T1000 (cell line): ENCODE measurements at places on chromosomes 3 and 15.
A peak's percentile ranks its signal among the peaks of the same experiment; 100 is the strongest.

DNA sequence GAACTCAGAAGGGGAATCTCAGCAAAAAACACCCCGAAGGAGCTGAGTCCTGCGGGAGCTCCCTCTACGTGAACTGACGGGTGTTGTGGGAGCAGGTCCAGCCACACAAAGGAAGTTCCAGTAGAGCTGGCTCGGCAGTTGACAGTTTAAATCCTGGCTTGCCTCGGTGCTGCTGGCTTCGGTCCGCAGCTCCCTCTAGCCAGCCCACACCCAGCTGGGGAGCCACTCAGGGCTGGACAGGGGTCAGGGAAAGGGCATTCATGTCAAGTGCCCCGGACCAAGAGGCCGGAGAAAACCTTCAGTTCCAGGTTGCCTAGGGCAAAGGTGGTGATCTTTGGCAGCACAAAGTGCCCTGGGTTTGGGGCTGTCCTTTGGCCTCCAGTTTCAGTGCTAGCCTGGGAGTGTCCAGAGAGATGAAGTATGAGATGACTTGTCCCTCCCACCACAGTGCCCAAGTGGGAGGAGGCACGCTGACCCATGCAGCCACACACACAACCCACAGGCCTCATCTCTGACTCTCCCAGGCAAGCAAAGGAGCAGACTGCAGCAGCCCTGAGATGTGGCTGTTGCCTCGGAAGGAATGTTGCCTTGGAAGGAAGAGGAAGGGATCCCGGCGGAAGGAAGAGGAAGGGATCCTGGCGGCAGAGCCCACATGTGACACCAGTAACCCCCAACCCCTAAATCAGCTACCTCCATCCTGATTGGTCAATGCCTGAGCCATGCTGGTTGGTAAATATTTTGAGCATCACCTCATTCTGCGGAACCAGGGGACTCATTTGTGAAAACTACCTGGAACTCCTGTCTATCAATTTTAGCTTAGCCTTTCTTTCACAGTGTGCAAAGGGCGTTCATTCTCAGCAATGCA lies 13.9 kb upstream of the ANPEP start:
- DNase-seq, result no peak

DNA sequence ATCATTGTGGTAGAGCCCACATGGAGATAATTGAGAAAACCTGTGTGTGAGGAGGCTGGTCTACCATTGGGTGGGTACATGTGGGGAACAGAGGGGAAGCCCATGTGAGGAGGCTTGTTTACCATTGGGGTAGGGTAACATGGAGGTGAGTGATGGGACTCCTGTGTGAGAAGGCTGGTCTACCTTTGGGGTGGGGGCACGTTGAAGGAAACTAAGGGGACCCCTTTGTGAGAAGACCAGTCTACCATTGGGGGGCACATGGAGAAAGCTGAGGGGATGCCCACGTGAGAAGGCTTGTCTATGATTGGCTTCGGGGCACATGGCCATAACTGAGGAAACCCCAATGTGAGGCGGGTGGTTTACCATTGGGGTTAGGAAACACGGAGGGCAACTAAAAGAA lies 158.5 kb downstream of the FBLN2 start:
- DNase-seq, result no peak

DNA sequence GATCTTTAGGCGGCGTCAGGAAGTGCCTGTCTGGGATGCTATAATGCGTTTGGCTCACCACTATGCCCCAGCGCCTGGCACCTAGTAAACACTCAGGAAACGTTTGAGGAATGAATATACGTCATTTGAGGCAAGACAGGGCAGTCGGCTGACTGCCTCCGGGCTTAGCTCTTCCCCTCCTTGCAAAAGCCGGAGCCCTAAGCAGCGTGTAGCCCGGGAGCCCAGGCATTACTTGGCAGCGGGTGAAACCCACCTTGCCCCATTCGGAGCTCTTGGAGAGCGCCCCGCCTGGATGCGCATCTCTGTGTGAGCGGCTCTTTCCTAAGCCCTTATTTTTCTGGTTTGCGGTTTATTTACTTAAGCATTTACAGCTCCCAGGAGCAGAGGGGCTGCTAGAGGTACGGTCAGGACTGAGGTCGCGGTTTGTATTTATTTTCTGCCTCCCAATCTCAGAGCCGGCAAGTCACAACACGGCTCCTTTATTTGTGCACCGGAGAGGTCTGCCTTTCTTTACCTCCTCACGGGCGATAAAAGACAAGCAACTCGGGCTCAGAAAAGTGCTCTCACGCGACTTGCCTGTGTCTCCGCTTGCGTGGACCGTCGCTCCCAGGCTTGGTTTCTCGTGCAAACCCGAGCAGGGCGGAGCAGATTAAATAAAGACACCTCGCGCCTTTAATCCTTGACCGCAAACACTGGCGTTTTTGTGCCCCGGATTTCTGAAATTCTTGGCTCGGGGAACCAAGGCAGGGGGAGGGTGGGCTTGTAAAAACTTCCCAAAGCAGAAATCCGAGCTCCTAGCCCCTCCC lies 737 bp upstream of the ITPR1 start:
- DNase-seq, result peak; percentile 54

- DNase-seq, result peak; percentile 82
Measured at GRCh38 chr3:8443829-8444791, 57.5 kb upstream of the LMCD1 start.

- no peak for DNase-seq
Measured at GRCh38 chr15:76905855-76906254, 715 bp upstream of the SCAPER start.

GRCh38 chr3:184067573-184068055 lies 14.8 kb downstream of the HTR3C start:
- no peak for DNase-seq

GRCh38 chr3:130926504-130926903 lies 32.6 kb downstream of the ATP2C1 start:
- DNase-seq, result no peak

DNA sequence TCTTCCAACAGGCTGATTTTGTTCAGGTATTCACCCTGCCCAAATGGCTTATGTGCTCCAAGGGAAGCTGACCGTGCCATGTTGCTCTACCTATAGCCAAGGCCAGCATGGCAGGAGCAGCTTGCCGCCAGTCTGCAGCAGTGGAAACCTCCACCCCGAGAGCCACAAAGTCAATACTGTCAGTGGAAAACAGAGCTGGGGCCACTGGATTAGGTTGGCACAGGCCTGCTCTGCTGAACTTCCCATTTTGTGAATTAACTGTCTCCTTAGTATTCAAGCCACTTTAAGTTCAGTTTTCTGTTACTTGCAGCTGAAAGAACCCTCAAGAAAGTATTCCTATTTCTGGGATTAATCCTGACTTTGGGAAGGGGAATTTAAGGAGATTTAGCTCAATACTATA lies 63.8 kb upstream of the XCR1 start:
- no peak for DNase-seq

DNA sequence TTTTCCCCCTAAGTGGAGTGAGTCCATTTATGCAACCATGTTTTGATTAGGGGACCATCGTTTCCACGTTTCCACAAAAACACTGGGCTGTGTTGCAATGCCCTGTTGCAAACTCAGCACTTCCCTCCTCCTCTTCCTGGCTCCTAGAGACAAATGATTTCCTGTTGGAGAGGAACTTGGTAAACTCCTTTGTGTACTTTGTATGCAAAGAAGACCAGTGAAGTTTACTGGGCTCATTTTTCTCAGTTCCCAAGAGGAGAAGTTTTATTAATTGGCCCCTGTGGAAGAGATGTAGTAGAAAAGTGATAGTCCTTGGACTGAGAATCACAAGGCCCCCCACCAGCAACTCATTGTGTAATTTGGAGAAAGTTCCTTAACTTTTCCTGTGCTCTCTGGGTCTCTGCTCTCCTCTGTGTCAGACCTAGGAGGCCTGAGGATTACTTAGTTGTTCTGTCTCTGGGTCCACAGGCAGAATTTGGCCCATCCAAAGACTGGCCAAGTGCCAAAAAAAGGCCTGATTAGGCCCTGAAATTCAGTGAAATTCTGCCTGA lies 95.0 kb downstream of the ATG7 start:
- DNase-seq, result no peak

- DNase-seq, result no peak
Measured at GRCh38 chr3:156816091-156816793, 9.9 kb upstream of the LEKR1 start.

- DNase-seq, result peak; percentile 9
Measured at GRCh38 chr15:33234020-33234461, 39.5 kb upstream of the FMN1 start.

- DNase-seq, result no peak
Measured at GRCh38 chr15:38860253-38860652, 295.6 kb upstream of the RASGRP1 start.

GRCh38 chr3:138513090-138513843 lies 78.9 kb downstream of the ESYT3 start:
- DNase-seq, result no peak

- DNase-seq, result no peak
Measured at GRCh38 chr15:27762471-27762870, 336.6 kb downstream of the OCA2 start.

DNA sequence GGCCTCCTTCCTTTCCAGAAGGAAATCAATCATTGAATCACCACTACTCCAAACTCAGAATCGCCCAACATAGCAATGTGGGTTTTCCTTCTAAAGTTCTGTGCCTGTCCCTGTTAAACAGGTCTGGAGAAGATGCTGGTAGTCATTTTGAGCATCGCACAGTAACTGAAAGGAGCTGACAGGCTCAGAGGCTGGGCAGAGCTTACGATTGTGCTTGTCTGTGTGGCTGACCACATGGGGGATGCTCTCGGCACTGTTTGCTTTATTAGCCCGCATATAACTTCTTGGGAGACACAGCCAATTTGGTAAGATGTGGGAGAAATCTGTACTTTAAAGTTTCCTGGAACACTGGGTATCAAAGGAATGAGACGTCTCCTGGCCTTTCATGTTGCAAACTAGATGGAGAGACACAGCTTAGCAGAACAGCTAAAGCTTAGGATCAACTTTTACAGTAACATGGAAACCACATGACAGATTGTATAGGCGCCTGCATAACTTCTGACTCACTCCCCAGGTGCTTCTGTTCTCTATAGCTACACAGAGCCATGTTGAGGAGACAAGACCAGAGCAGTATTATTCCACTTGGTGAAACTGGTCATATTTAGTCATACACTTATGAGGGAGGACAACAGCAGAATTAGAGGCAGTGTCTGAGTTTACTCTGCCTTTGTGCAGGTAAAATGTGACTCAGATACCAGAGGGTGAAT lies 374.1 kb downstream of the RORA start:
- DNase-seq, result no peak

- no peak for DNase-seq
Measured at GRCh38 chr3:135106445-135106844, 311.4 kb downstream of the EPHB1 start.

DNA sequence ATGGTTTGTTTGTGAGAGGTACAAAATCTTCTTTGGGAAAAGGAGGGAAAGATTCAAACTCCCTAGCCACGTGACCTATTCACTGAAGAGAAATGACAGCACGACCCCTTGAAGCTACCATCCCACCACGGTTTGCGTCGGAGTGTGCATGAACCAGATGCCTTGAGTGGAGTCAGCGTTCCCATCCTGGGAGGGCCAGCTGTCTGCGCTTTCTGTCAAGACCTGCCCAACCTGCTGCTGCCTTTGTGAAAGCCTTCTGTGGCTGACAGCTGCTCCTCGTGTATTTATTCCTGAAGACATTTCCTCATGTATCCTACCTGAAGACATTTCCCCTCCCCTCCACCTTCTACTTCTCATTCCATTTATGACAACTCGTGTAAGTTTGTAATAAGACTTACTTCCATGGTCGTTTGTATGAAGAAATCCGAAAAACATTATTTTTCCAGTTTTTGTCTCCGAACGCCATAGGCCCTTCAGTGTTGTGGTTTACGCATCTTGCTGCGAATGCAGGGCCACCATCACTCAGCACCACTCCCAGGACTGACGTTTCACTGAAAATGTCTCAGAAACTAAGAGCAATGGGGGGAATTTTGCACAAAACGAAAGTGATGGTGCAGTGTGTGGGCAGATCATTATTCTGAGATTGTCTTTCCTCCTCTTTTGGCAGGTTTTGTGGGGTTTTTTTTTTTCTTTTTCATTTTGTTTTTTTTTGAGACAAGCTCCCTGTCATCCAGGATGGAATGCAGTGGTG lies 18.9 kb downstream of the EBLN2 start:
- no peak for DNase-seq

DNA sequence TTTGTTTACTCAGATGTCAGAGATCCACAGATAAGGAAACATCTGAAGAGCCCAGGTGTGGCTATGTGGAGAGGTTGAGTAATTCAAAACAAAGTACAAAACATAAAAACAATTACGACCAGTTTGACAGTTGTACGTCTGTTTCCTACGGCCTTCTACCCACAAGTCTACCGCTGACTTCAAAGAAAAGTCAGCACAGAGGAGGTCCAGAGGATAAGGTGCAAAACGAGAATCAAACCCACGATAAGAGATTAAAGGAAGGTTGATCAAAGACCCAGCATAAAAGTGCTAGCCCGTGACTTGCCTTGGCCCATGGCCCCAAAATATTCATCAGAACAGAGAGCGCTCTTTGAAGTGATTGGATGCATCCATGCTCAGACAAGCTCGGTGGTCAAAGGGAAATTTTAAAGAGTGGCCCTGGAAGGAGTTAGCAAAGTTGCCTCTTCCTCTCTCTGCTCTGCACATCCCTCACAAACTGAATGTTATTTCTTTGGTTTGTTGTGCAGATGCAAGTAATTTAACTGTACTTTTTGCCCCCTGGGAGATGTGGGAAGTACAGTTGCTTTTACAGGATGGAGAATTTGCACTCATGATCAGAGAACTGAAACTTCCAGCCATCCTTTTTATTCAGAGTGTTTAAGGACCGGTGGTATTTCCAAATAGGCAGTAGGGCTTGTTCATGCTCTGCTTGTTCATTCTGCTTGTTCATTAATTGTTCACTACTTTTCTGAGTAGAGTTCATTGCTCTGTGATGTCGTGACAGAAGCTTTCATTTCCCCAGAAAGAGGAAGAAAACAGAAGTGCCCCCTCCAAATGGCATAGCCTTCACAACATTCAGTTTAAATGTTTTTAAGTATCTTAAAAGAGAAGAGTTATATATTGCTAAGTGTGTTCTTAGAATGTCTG lies 31.1 kb downstream of the MME start:
- DNase-seq, result no peak

DNA sequence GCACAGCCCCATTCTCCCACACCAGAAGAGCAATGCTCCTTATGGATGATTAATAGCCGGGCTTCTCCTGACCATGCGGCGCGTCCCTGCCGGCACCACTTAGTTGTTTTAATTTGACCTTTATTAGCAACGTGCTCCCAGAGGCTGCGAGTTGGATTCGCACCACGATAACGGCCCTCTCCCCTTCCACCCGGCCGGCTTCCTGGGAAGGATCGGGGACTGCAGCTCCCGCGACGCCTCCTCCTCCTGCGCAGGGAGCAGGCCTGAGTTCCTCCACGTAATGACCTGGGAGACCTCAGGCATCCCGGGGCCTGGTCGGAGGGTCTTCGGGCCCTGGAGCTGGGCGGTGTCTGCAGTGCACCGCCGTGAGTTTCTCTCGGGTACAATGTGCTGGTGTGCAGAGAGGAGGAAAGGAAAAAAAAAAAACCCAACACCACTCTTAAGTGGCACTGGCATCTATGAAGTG lies 243.3 kb upstream of the TOPAZ1 start:
- DNase-seq, result no peak

- DNase-seq, result no peak
Measured at GRCh38 chr15:40029979-40030893, 8.7 kb downstream of the SRP14 start.

GRCh38 chr3:188257384-188258026 lies 103.5 kb downstream of the LPP start:
- no peak for DNase-seq

GRCh38 chr3:20326541-20326940 lies 140.5 kb upstream of the SGO1 start:
- no peak for DNase-seq
